Adrenal gland (tissue), 19 donors: ENCODE measurements at places on chromosomes 2 and 18. TPM values are rescaled to one million over a fixed set of nuclear protein-coding genes. Genes with fewer than 3 reads are reported as not detected.

Gene UGT1A9
- total RNA-seq = not detected

Gene POTEC
- total RNA-seq = not detected

- no peak overlapping the region for H3K4me3 ChIP-seq
- H3K27me3 ChIP-seq = no peaks in the 10 kb centered on the region
- no peak for DNase-seq
- peaks cover 13% of the 10 kb centered on the region for H3K4me1 ChIP-seq
These were observed 4.3 kb downstream of the AAMP start for GRCh38 chr2:218265626-218266025.

DNA sequence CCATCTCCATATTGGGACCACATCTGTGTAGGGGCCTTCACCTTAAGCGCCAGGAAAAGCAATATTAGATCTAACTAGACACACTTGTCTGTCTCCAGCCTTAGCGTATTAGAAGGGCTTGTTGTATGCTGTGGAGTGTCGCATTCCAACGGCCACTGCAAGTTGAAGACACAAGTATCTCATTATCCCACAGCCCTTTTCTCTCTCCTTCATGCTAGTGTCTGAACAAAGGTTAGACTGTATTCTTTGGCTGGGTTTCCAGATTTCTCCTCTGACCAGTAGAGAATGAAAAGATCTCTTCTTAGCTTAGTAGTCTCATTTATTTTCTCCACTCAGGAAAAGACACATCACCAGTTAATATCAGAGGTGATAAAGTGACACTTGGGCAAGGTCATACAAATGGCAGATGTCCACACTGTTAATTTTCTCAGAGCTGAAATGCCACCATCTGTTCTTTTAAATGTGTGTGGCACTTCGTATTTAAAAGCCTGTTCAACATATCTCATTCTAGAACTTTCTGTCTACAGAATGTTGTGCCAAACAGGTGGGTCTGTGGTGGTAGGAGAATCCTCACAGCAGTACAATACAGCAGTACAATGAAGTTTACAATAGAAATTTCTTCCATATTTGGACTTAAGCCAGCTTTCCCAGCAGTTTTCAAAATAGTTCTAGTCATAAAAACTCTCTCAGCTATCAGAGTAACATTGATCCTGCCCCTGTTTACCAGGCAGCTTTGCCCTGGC, 94.0 kb upstream of the ITGA6 start:
- H3K27ac ChIP-seq = no peak overlapping the region
- no peak for DNase-seq
- H3K4me1 ChIP-seq = no peaks in the 10 kb centered on the region
- no peak overlapping the region for H3K4me3 ChIP-seq

- no peaks in the 10 kb centered on the region for H3K36me3 ChIP-seq
- no peaks in the 10 kb centered on the region for H3K4me1 ChIP-seq
- H3K27me3 ChIP-seq = no peaks in the 10 kb centered on the region
- H3K27ac ChIP-seq = no peak overlapping the region
- H3K4me3 ChIP-seq = no peak overlapping the region
These were observed 85.0 kb upstream of the SEC11C start for GRCh38 chr18:59054496-59055287.
